NCI-H69 (cell line): ENCODE measurements at places on chromosomes 3 and 15.
A peak's percentile ranks its signal among the peaks of the same experiment; 100 is the strongest.

DNA sequence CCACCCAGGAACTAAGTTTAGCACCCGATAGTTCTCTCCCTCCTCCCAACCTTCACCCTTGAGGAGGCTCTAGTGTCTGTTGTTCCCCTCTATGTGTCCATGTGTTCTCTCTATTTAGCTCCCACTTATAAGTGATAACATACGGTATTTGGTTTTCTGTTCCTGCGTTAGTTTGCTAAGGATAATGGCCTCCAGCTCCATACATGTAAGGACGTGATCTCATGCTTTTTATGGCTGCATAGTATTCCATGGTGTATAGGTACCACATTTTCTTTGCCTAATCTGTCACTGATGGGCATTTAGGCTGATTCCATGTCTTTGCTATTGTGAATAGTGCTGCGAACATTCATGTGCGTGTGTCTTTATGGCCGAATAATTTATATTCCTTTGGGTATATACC is 66.9 kb upstream of the TRA2B start:
- no peak for DNase-seq

DNA sequence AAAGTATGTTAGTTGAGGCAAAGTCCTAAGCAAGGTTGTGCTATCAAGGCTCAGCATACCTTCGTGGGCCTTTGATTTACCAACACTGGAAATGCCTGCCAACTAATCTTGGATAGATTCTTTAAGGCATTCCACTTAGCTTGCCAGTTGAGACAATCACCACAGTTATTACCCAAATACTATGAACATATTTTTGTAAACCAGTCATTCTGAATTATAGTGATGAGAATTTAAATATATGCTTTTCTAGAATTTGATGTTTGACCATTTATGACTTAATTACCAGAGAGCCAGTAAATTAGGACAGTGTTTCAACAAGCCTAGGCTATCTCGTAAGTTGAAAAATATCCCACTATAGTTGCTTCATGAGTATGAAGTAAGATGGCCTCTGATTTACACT is 15.5 kb downstream of the TRIM59 start:
- no peak for DNase-seq

DNA sequence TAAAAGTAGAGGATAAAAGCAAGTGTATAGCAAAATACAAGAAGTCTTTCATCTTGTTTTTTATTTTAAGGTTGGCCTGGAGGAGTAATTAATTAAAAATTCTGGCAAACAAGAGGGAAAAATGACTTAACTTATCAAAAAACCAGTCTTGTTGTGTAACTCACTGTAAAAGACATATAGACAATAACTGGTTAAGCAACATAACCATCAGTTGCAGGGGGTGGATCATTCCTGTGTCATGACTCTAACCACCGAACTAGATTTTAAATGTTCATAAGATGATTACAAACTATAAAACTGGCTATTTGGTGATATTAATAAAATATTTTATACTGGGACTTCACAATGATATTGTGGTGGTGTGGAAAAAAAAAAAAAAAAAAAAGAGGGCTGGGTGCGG is 130.6 kb downstream of the STAG1 start:
- DNase-seq, result no peak

GRCh38 chr3:128487813-128488635 is 5.0 kb downstream of the GATA2 start:
- peak; percentile 89 for DNase-seq

DNA sequence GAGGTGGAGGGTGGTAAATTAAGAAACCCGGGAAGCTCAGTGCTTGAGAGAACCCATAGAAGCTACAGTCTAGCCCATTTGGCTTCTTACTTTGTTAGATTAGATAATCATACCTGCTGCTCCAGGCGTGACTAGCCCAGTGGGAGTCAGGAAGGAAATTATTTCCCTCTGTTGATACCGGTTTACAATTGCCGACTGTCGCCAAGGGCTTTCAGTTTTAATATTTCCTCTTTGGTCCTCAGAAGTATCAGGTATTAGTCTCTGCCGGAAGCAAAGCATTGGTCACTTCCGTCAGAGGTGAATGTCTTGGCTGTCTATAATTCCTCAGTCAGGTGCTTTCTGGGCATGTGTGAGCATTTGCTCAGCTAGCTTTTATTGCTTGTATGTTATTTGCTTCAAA is 75.2 kb downstream of the LPP start:
- DNase-seq, result no peak

DNA sequence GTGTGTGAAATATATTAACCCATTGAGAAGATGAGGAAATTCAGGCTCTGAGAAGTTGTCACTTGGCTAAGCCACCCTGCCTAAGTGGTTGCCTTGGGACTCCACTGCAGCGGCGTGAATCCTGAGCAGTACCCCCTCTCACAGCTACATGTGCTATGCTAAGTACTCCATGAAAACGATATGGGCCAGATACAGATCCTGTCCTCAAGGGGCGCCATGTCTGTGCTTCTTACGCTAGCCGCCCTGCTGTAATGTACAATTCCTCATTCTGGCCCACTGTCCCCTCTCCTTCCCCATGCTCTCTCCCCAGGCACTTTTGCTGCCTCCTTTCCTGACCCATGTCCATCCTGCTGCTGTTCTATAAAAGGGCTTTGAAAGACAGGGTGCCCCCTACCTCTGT is 140.3 kb downstream of the FEZF2 start:
- peak; percentile 1 for DNase-seq

- DNase-seq, result no peak
These were observed 12.5 kb downstream of the LPP start for GRCh38 chr3:188166441-188166840.

GRCh38 chr3:96813820-96814650 is at the start of gene EPHA6:
EPHA6 (plus strand) TSS chr3:96814594.
- peak; percentile 58 for DNase-seq

DNA sequence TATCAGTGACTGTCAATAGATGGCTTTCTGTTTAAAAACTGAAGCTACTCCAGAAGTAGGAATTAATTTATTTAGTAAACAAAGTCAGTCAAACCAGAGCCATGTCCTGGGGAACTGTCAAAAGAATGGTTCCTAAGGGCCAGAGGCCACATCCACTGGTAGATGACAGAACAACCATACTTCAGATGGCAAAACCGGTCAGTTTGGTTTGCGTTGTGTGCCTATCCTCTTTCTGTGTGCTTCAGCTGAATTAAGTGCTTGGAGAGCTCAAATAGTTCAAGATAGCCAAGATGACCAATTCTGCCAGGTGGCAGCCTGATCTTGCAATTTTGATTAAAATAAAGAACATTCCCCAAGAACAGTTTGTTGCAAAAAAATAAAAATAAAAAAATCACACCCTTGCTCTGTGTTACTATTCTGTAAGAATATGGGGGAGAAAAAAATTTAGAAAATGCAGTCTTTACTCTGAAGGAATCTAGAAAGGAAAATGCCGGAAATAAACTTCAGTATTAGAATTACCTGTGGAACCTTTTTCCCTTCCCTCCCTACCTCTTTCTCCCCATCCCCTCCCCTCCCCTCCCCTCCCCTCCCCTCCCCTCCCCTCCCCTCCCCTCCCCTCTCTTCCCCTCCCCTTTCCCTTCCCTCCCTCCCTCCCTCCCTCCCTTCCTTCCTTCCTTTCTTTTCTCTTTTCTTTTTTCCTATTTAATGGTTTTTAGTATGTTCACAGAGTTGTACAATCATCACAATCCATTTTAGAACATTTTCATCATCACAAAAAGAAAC is 2.5 kb downstream of the MAP3K13 start:
- peak; percentile 49 for DNase-seq

DNA sequence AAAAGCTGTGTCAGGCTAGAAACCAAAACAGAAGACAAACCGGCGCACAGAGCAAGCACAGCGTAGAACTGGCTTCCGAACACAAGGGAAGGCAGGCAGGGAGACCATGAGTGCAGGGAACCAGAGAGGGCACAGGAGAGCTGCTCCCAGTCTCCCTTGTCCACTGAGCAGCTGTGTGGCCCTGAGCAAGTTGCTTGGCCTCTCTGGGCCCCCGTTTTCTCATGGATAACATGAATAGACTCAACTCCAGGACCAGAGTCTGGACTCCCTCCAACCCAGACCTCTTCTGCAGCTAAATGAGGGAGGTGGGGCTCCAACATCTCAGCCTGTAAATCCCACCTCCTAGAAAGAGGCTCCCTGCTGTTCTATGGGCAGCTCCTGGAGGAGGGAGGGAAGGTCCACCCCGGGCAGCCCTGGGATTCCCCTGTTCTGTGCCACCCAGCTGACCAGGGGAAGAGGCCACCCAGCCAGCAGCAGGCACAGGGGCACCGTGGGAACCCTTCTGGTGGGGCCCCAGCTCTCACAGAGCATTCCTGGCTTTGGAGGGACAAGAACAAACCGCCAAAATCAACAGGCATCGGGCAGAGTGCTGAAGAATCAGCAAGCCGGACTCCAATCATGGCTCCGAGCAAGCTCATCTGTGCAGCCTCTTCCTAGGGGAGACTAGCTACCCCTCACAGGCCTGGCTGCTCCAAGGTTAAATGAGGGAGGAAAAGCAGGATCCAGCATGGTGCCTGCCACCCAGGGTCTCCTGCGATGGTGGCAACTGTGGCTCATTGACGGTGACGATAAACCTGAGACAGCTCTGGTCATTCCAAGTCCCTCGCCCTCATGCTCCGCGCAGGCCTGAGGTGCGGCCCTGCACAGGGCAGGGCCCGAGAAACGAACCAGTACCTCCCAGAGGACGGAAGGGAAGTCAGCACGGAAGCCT is 15.1 kb downstream of the XXYLT1 start:
- DNase-seq, result no peak

GRCh38 chr3:51391075-51391565 is at the start of gene RBM15B:
RBM15B (plus strand) TSS chr3:51391285; CDS start chr3:51391400, 115 bp downstream.
- DNase-seq, result peak; percentile 95

- no peak for DNase-seq
These were observed 42.0 kb upstream of the SEC61A1 start for GRCh38 chr3:128009952-128010846.

DNA sequence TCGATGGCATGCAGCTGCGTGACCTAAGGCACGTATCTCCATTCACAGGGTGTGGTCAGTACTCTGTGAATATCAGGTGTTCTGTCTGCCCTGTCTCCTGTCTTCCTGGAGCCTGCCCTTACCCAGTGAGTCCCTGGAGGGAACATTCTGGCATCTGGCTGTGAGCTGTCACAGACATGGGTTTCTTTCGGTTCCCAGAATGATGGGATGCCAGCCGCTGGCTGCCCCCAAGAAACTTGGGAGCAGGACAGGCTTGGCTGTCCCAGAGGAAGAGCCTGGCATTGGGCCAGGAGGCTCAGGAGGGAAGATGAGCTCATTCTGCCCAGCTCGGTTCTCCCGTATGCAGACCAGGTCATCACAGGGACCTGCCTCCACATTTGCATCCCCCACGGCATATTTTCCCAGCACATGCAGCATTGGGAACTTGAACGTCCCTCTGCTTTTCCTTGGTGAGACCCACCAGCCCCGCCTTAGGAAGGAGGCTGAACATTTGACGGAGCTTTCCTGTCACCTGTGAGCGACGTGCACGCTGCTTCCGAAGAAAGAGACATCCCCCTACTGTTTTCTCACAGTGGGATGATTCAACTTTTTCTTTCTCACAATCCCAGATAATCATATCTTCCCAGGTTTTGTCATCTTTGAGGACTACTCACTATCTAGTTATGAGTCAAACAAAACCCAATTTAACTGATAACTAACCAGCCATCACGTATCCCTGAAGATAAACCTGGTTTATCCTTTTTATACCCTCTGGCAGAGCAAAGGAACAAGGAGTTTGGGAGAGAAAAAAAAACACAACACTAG is 22.0 kb upstream of the PGPEP1L start:
- DNase-seq, result peak; percentile 37

DNA sequence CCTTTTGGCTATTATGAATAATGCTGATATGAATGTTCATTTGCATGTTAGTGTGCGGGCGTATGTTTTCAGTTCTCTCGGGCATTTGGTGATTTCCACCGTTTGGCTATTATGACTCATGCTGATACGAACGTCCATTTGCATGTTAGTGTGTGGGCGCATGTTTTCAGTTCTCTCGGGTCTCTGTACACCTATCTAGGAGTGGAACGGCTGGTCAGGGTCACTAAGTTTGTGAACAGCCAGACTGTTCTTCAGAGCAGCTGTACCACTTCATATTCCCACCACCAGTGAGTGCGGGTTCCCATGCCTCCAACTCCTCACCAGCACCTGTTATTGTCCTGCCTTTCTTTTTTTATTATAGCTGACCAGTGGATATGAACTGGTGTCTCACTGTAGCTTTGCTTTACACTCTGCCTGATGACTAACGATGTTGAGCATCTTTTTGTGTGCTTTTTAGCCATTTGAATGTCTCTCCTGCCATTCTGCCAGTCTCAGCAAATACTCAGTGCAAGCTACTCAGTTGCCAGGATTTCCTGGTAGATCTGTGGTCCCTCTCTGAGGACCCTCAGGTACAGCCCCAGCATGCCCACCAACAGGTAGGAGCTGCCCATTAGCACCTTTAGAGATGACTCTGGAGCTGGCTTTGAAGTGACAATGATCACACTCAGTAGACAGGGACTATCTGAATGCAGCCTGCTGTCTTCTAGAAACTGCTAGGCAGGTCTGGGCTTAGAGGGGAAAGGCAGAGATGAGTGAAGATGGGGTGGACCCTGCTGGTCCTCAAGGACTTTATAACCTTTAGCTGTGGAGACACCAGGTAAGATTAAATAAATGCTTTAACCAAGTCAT is 141.1 kb downstream of the XXYLT1 start:
- no peak for DNase-seq

GRCh38 chr15:74203914-74204431 is 1.4 kb upstream of the STRA6 start:
- DNase-seq, result peak; percentile 73

DNA sequence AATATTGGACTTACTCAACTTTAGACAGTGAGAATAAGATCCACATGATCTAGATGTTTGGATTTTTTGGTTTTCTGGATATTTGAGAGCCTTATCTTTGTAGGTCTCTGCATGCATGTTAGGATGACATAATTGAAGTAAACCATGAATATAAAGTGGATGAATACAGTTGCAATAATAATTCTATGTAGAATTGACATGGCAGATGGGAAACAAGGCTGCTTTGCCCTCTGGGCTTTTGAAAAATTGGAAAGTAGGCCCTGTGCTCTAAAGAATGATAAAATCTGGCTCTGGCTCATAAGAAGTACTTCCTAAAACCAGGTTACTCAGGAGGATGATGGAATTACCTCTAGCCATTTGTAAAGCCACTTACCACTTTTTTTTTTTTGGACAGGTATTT is 86.9 kb downstream of the ZNF609 start:
- DNase-seq, result peak; percentile 20

- DNase-seq, result no peak
These were observed 112.0 kb downstream of the FRMD4B start for GRCh38 chr3:69273896-69274295.

GRCh38 chr3:45939341-45939771 is 3.9 kb upstream of the CXCR6 start:
- DNase-seq, result no peak

GRCh38 chr15:89378296-89379151 is 43.9 kb upstream of the POLG start:
- no peak for DNase-seq

GRCh38 chr3:18586076-18586475 is 160.9 kb upstream of the SATB1 start:
- no peak for DNase-seq

DNA sequence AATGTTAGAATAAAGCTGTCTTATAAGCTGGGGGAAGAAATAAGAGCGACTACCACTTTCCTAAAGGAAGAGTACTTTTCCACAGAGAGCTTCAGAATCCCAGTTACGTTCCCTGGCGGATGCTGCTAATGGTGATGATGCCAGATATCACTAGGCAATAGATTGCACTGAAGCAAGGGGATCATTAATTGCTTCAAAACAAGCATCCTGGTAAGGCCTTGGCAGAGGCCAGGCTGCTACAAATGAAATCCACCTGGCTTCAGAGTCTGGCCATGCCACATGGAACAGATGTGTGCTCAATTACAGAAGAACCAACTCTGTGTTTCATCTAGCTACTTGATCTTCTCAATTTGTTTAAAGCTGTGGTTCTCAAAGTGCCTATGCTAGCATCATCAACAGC is 129.2 kb upstream of the IL12A start:
- peak; percentile 85 for DNase-seq

- DNase-seq, result peak; percentile 86
These were observed 14.9 kb downstream of the LIPH start for GRCh38 chr3:185537369-185537970.
